ENCODE measurements at places on chromosomes 2 and 18. TPM values are rescaled to one million over a fixed set of nuclear protein-coding genes. Genes with fewer than 3 reads are reported as not detected.

GRCh38 chr2:18777250-18777812 lies 188.0 kb upstream of the NT5C1B start:
- no peak overlapping the region for H3K4me3 ChIP-seq
- H3K36me3 ChIP-seq = no peaks in the 10 kb centered on the region
- H3K27ac ChIP-seq = no peak overlapping the region
- H3K4me1 ChIP-seq = no peaks in the 10 kb centered on the region
- DNase-seq = no peak
- H3K27me3 ChIP-seq = peaks cover 40% of the 10 kb centered on the region

- H3K27ac ChIP-seq = no peak overlapping the region
- no peak for DNase-seq
- peak overlapping the region; percentile 70 for H3K4me3 ChIP-seq
- H3K4me1 ChIP-seq = no peaks in the 10 kb centered on the region
- peaks cover 36% of the 10 kb centered on the region for H3K27me3 ChIP-seq
- no peaks in the 10 kb centered on the region for H3K36me3 ChIP-seq
Observed at GRCh38 chr18:7567474-7568425, 634 bp downstream of the PTPRM start.

GRCh38 chr2:122639176-122639575 lies 883.7 kb downstream of the TSN start:
- no peak overlapping the region for H3K4me3 ChIP-seq
- H3K36me3 ChIP-seq = no peaks in the 10 kb centered on the region
- no peaks in the 10 kb centered on the region for H3K4me1 ChIP-seq
- DNase-seq = no peak

- H3K27ac ChIP-seq = peak within 1 kb of the TSS; percentile 89
- peak within 1 kb of the TSS; percentile 55 for H3K4me3 ChIP-seq
- H3K27me3 ChIP-seq = no peaks in the 10 kb centered on the region
- DNase-seq = peak; percentile 75
- H3K36me3 ChIP-seq = peaks cover 17% of the 10 kb centered on the region
- H3K4me1 ChIP-seq = peaks cover 4% of the 10 kb centered on the region
Observed at GRCh38 chr2:24084386-24085199, at the start of gene TP53I3. Gene TP53I3, minus strand, starts transcription at chr2:24084834. Its CDS starts 508 bp downstream, at chr2:24084326.

- H3K27me3 ChIP-seq = no peaks in the 10 kb centered on the region
- H3K36me3 ChIP-seq = no peaks in the 10 kb centered on the region
- no peak overlapping the region for H3K27ac ChIP-seq
- peaks cover 6% of the 10 kb centered on the region for H3K4me1 ChIP-seq
Observed at GRCh38 chr2:230824406-230824978, 40.2 kb upstream of the ITM2C start.

DNA sequence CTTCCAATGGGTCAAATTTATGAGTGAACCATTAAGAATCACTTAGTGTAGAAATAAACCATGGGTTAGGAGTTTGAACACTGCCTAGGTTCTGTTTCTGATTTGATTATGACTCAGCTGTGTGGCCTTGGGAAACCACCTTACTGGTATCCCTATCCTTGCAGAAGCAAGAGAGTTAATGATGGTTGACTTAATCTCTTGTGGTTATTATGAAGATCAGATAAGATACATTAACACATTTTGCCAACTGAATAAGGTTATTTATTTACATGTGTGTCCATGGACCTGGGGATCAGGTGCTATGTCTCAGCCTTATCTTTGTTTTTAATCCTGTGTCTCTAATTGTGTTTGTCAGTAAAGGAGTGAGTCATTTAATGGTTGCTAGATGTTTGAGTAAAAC lies 5.4 kb upstream of the KCNJ13 start:
- no peak for DNase-seq
- no peaks in the 10 kb centered on the region for H3K4me1 ChIP-seq
- H3K27ac ChIP-seq = no peak overlapping the region

DNA sequence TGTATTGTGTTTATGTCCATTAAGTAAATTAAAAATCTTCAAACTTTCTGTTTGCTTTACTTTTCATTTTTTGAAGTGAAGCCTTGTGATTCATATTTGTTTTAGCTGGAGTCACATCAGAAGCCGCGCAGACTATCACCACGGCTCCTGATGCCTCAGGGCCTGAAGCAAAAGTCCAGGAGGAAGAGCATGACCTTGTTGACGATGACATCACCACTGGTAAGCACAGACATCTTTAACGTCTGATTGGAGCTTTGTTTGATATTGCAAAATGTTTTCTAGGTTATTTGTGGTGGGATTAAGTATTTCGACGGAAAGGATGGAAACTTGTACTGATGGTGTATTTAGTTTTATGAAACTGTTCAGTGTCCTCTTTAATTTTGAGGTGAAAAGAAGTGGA lies 164.8 kb downstream of the WDR7 start:
- H3K27me3 ChIP-seq = no peaks in the 10 kb centered on the region
- H3K4me1 ChIP-seq = no peaks in the 10 kb centered on the region
- no peak overlapping the region for H3K4me3 ChIP-seq
- no peaks in the 10 kb centered on the region for H3K36me3 ChIP-seq
- H3K27ac ChIP-seq = no peak overlapping the region
- DNase-seq = no peak

DNA sequence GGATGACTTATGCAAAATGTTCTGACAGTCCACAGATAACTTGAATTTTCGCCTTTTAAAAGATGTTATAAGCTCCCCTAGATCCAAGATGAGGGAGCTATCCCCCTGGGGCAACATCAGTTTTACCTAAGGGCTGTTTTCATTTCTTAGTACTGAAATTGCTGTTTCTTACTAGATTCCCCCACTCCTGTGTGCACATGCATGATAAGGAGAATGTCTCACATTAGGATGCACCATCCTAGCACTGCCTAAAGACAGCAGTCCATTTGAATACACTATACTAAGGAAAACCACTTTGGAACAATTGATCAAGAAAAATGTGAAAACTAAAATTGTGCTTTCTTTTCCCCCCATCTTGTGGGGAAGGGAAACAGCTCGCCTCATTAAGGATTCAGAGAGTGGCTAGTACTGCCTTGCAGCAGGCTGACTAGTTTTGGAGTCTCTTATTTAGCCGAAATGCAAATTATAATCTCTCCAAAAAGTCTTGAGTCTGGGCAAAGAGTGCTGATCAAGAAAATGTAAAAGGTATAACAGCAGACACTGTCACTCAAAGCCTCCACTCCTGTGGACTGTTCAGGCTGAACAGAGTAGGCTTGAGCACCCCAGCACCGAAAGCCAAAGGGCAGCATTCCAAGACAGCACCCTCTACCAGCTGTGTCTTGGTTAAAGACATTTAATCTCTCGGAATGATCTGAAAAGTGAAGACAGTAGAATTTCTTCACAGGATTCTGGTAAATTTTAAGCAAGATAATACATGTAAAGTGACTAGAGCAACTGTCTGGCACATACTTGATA lies 65.0 kb downstream of the ZNF385B start:
- H3K36me3 ChIP-seq = no peaks in the 10 kb centered on the region
- H3K4me1 ChIP-seq = no peaks in the 10 kb centered on the region
- H3K4me3 ChIP-seq = no peak overlapping the region
- H3K27ac ChIP-seq = no peak overlapping the region
- no peak for DNase-seq

DNA sequence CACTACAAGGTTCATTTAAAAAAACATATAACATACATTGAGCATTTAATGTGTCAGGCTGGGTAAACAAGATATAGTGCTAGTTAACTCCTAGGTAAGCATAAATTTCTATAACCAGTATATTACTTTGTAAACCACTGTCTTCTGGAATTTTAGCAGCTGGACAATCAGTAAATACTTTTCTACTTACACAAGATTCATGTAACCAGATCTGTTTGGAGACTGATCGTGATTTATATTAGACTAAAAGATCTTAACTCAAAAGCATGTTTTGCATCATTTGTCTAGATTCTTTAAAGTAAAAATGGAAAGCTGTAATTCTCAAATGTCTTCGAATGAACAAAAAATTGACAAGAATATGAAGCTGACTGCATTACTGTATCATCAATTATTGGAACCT lies 941 bp upstream of the SGO2 start:
- no peaks in the 10 kb centered on the region for H3K4me1 ChIP-seq
- no peak for DNase-seq
- no peak overlapping the region for H3K4me3 ChIP-seq
- H3K27me3 ChIP-seq = no peaks in the 10 kb centered on the region
- no peak overlapping the region for H3K27ac ChIP-seq

- no peaks in the 10 kb centered on the region for H3K27me3 ChIP-seq
- no peak within 1 kb of the TSS for H3K27ac ChIP-seq
- no peaks in the 10 kb centered on the region for H3K4me1 ChIP-seq
- H3K4me3 ChIP-seq = no peak within 1 kb of the TSS
- DNase-seq = no peak
- H3K36me3 ChIP-seq = no peaks in the 10 kb centered on the region
Observed at GRCh38 chr2:113058998-113059960, at the start of gene IL36RN. Gene IL36RN, plus strand, starts transcription at chr2:113059198. Its CDS starts 241 bp downstream, at chr2:113059439.

DNA sequence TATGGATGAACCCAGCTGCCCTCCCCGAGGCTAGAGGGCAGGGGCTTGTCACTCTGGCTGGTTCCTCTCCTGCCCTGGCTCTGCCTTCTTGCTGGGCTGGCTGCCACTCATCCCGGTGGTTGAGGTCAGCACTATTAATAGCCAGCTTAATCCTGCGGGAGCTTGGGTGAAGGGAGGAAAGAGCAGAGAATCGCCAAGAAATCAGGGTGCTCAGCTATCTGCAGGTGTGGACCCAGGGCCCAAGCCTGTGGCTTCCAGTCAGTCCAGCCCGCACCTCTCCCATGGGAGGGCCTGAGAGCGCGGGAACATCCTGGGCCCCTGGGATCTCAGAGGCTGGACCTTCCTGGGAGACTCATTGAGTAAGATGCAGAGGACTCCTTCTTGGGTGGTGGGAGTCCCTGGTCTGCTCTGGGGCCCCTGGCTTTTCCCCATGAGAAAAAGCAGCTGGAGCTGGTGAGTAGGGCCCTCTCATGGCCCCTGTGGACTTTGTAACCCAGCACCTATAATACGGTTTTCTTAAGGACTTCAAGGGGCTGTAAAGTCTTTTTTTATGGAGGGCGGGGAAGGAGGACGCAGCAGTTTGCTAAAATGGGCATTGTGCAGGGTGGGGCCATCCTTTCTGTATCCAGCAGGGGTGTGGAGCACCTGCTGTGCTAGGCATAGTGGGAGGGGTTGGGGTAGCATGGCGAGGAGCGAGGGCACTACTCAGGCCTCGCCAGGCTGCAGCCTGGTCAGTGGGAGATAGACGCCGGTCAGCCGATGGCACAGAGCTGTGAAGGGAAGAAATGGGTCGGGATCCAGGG lies 27.4 kb upstream of the CNNM3 start:
- H3K36me3 ChIP-seq = no peaks in the 10 kb centered on the region
- no peak for DNase-seq
- H3K4me1 ChIP-seq = no peaks in the 10 kb centered on the region
- H3K4me3 ChIP-seq = no peak overlapping the region
- no peak overlapping the region for H3K27ac ChIP-seq
- H3K27me3 ChIP-seq = no peaks in the 10 kb centered on the region

GRCh38 chr18:36769172-36769571 lies 59.6 kb downstream of the TPGS2 start:
- H3K27ac ChIP-seq = no peak overlapping the region
- no peaks in the 10 kb centered on the region for H3K36me3 ChIP-seq
- no peak overlapping the region for H3K4me3 ChIP-seq
- no peak for DNase-seq
- no peaks in the 10 kb centered on the region for H3K4me1 ChIP-seq

GRCh38 chr2:234625626-234626250 lies 128.9 kb upstream of the ARL4C start:
- H3K36me3 ChIP-seq = no peaks in the 10 kb centered on the region
- no peak overlapping the region for H3K4me3 ChIP-seq
- H3K4me1 ChIP-seq = peaks cover under 1% of the 10 kb centered on the region
- no peaks in the 10 kb centered on the region for H3K27me3 ChIP-seq

DNA sequence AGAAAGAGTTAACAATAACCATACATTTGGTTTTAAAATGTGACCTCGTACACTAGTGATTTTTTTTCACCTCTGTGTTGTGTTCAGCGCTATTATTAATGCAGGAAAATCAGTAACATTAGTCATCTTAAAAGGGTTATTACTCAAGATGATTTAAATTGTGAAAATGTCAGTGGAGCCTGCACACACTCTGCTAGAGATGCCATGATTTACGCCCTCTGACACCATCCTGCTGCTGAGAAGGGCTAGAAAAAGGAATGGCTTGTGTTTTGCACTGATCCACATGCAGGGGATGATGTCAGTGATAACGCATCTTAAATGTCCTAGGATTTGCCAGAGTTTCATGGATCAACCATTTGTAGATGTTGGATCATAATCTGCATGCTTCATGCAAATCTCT lies 121.3 kb upstream of the BOD1L2 start:
- H3K27me3 ChIP-seq = no peaks in the 10 kb centered on the region
- H3K4me1 ChIP-seq = no peaks in the 10 kb centered on the region
- no peak overlapping the region for H3K4me3 ChIP-seq
- H3K27ac ChIP-seq = no peak overlapping the region
- DNase-seq = no peak
- H3K36me3 ChIP-seq = no peaks in the 10 kb centered on the region

GRCh38 chr2:175244697-175245096 lies 63.2 kb upstream of the ATP5MC3 start:
- H3K4me3 ChIP-seq = no peak overlapping the region
- H3K27ac ChIP-seq = no peak overlapping the region
- H3K36me3 ChIP-seq = no peaks in the 10 kb centered on the region

- no peaks in the 10 kb centered on the region for H3K36me3 ChIP-seq
- H3K4me3 ChIP-seq = no peak overlapping the region
- no peaks in the 10 kb centered on the region for H3K27me3 ChIP-seq
- DNase-seq = no peak
- no peaks in the 10 kb centered on the region for H3K4me1 ChIP-seq
Observed at GRCh38 chr2:178909507-178909906, 102.3 kb upstream of the TTN start.

- H3K27me3 ChIP-seq = no peaks in the 10 kb centered on the region
- no peak overlapping the region for H3K4me3 ChIP-seq
- no peaks in the 10 kb centered on the region for H3K36me3 ChIP-seq
- no peaks in the 10 kb centered on the region for H3K4me1 ChIP-seq
Observed at GRCh38 chr18:12074736-12075135, 18.9 kb upstream of the ANKRD62 start.

Gene ANKRD62
- not detected for total RNA-seq

Gene TCF7L1
- total RNA-seq = 110 TPM

Gene OR6B2
- total RNA-seq = not detected

Gene SLC11A1
- total RNA-seq = 0.43 TPM

Gene DNAJC5G
- 1.4 TPM for total RNA-seq

Gene VIT
- not detected for total RNA-seq
